CD8-positive, alpha-beta memory T cell (primary cell): ENCODE measurements at places on chromosomes 11 and 22. TPM values are rescaled to one million over a fixed set of nuclear protein-coding genes. Genes with fewer than 3 reads are reported as not detected.

- DNase-seq: no peak
- H3K4me3 ChIP-seq: no peak overlapping the region
- H3K4me1 ChIP-seq: peaks cover 21% of the 10 kb centered on the region
Measured at GRCh38 chr22:21603973-21604372, 25.8 kb downstream of the YDJC start.

Gene ESAM
- 0.77 TPM for total RNA-seq

Gene MYBPC3
- total RNA-seq: not detected

Gene OR51B6
- not detected for total RNA-seq

DNA sequence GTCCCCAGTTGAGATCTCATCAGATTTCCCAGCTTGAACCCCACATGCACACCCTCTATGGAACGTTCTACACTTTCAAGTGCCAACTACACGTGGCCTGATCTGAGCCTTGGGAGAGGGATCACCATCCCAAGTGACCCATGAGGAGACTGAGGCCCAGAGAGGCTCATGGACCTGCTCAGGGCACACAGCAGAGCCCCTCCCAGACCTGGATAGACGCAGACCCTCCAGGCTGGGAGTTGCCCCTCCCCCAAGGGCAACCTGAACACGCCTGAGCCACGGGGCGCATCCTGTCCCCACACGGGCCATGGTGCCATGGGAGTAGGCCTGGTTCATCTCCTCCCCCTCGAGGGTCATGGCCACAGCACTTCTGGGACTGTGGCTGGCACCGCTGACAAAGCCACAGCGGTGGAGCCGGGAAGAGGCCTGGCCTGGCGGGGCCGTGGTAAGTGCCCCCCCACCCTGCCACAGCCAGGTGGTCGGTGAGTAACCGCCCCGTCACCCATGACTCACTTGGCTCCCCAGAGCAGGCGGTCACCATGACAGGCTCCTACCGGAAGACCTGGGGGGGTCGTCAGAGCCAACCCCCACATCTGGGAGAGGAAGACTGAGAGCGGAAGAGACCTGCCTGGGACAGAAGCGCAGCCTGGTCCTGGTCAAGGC, 8.1 kb downstream of the WNT7B start:
- H3K36me3 ChIP-seq: no peaks in the 10 kb centered on the region
- no peak overlapping the region for H3K4me3 ChIP-seq
- DNase-seq: no peak
- H3K4me1 ChIP-seq: no peaks in the 10 kb centered on the region

DNA sequence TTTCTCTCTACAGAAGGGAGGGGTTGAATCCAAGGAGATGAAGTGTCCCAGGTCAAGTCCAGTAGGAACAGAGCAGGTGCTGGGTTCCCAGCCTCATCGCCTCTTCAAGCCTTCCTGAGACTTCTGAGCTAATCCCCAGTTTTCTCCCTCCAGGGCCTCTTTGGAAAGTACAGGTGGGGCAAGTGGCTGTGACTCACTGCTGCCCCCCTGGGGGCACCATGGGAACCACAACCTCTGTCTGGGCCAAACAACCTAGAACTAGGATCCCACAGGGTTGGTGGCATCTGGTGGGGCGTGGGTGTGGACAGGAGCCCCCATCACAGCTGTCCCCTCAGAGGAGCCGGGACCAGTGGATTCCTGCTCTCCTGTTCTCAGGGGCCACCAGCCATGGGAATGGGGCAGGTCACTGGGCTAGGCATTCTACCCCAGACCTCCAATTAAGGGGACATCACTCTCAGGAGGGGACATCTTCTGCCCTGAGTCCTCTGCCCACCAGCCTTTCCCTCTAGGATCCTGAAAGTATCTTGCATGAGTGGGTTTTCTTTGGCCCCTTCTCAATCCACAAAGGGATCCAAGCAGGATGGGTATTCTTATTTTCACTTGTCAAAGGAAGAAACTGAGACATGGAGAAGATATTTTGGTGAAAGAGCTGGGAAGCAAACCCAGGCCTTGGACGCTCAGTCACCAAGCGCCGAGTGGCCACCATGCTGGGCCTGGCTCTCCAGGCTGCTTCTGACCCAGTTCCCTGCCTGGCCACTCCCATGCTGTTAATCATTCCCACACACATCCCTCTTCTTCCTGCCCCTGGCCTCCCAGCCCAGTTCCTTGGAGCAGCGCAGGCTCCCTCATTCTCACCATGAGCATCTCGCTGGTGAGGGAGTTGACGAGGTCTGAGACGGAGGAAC, 23.8 kb downstream of the LRRC10B start:
- H3K27me3 ChIP-seq: no peaks in the 10 kb centered on the region
- no peak overlapping the region for H3K4me3 ChIP-seq
- no peaks in the 10 kb centered on the region for H3K36me3 ChIP-seq
- H3K4me1 ChIP-seq: no peaks in the 10 kb centered on the region
- no peak overlapping the region for H3K27ac ChIP-seq

GRCh38 chr11:48008951-48009270, 28.6 kb downstream of the PTPRJ start:
- peaks cover 91% of the 10 kb centered on the region for H3K4me1 ChIP-seq
- no peaks in the 10 kb centered on the region for H3K27me3 ChIP-seq
- no peaks in the 10 kb centered on the region for H3K36me3 ChIP-seq
- H3K4me3 ChIP-seq: no peak overlapping the region

- no peaks in the 10 kb centered on the region for H3K27me3 ChIP-seq
- H3K36me3 ChIP-seq: no peaks in the 10 kb centered on the region
- H3K27ac ChIP-seq: no peak overlapping the region
- no peak overlapping the region for H3K4me3 ChIP-seq
Measured at GRCh38 chr11:132028380-132029240, 658.2 kb downstream of the NTM start.

Gene C1QTNF5
- total RNA-seq: not detected

- no peak overlapping the region for H3K4me3 ChIP-seq
- H3K36me3 ChIP-seq: no peaks in the 10 kb centered on the region
- no peaks in the 10 kb centered on the region for H3K27me3 ChIP-seq
- H3K27ac ChIP-seq: no peak overlapping the region
- DNase-seq: no peak
Measured at GRCh38 chr11:72574548-72575460, 99.4 kb downstream of the PDE2A start.

DNA sequence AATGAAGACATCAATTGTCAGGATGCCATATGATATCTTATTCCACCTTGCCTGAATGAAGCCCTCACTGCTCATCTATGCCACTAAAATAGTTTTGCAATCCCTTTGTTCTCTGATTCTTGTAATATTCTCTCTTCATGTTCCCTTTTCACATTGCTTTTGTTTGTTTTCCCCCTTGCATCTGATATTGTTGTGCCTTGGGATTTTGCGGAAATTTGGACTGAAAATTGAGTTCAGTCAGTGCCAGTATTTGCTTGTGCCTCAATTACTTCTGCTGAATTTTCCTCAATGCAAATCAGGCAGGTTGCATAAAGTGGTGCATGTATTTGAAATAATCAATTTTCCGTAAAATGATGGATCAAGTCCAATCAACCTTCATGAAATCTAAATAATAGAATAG, 98.3 kb downstream of the PAX6 start:
- no peaks in the 10 kb centered on the region for H3K4me1 ChIP-seq
- H3K4me3 ChIP-seq: no peak overlapping the region
- no peaks in the 10 kb centered on the region for H3K36me3 ChIP-seq
- H3K27me3 ChIP-seq: no peaks in the 10 kb centered on the region
- DNase-seq: no peak

Gene BRD1
- total RNA-seq: 32.9 TPM

Gene VSIG2
- 0.24 TPM for total RNA-seq

GRCh38 chr11:98740321-98740720, 280.4 kb upstream of the CNTN5 start:
- no peaks in the 10 kb centered on the region for H3K27me3 ChIP-seq
- no peaks in the 10 kb centered on the region for H3K36me3 ChIP-seq
- DNase-seq: no peak
- no peaks in the 10 kb centered on the region for H3K4me1 ChIP-seq
- no peak overlapping the region for H3K4me3 ChIP-seq

DNA sequence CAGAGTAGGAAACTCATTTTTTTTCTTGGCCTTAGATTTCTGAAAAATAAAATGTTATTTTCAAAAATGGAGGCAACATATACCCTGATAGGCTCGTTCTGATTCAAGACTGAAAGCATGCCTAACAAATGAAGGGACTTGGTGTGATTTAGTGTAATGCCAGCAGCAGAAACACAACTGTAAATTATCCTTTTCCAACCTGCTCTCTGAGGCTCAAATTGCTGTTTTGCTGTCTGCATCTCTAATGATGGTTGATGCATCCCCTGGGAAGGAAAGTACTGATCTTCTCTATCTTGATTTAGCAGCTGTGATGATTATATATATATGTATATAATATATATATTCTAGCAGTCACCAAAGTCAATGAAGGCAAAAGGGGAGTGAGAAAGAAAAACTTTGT, 537.2 kb upstream of the API5 start:
- no peak overlapping the region for H3K4me3 ChIP-seq
- H3K27ac ChIP-seq: no peak overlapping the region
- H3K36me3 ChIP-seq: no peaks in the 10 kb centered on the region
- no peaks in the 10 kb centered on the region for H3K27me3 ChIP-seq
- no peak for DNase-seq
- H3K4me1 ChIP-seq: no peaks in the 10 kb centered on the region

GRCh38 chr22:17140022-17140421, 18.9 kb upstream of the TMEM121B start:
- peaks cover 5% of the 10 kb centered on the region for H3K36me3 ChIP-seq
- no peak for DNase-seq
- H3K27me3 ChIP-seq: no peaks in the 10 kb centered on the region
- H3K4me1 ChIP-seq: no peaks in the 10 kb centered on the region

Gene SLC22A12
- not detected for total RNA-seq
